ENCODE measurements at places on chromosomes 16 and 17. TPM values are rescaled to one million over a fixed set of nuclear protein-coding genes. Genes with fewer than 3 reads are reported as not detected.
A peak's percentile ranks its signal among the peaks of the same experiment; 100 is the strongest.

- DNase-seq = no peak
Observed at GRCh38 chr17:39393736-39394135, 7.7 kb downstream of the FBXL20 start.

NPIPA8 gene
- total RNA-seq = 0.32 TPM

DNA sequence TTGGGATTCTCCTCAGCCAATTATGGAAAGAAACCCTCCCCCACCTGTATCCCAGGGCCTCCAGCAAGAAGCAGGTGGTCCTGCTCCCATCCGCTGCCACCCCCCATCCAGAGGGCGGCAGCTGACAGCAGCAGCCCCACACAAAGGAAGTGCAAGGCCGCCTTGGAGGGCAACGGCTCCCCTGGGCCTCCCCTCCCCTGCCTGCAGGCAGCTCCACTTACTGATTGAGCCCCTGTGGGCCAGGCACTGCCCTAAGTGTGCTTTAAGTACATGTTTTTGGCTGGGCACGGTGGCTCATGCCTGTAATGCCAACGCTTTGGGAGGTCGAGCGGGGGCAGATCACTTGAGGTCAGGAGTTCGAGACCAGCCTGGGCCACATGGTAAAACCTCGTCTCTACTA, 257.6 kb downstream of the PARN start:
- no peak for DNase-seq

DNA sequence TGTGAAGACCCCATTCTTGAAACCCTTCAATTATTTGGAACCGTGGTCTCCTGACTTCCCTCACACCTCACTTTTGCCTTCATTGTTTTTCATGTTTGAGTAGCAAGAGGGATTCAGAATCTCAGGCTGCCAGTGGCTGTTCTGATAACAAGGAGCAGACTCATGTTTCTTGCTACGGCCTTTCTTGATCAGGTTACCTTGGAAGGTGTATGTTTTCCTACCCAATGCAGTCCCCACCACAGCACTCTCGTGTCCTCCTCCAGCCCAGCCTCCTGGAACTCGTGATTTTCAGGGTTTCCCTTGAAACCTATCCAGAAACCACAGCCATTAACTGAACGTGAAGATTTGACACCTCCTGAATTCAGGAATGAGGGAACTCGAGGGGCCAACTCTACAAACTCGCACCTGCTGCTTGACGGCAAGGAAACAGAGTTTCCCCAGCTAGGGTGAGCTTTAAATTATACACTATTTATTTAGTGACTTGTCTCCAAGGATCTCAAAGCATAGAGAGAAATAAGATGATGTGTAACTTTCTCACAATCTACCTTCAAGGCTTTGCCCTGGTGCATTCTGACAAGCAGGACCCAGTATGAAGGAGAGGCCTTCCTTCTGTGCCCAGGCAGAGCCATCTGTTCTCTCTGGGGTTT, 1.6 kb downstream of the ZFHX3 start:
- DNase-seq = no peak

- peak; percentile 88 for DNase-seq
Observed at GRCh38 chr17:37047631-37048104, 98.9 kb downstream of the AATF start.

GRCh38 chr17:77424585-77425344, 284.0 kb downstream of the SEC14L1 start:
- DNase-seq = peak; percentile 100

GRCh38 chr16:71912534-71913275, 17.4 kb downstream of the IST1 start:
- DNase-seq = no peak

- DNase-seq = no peak
Observed at GRCh38 chr16:16017812-16018211, 68.4 kb downstream of the ABCC1 start.

DNA sequence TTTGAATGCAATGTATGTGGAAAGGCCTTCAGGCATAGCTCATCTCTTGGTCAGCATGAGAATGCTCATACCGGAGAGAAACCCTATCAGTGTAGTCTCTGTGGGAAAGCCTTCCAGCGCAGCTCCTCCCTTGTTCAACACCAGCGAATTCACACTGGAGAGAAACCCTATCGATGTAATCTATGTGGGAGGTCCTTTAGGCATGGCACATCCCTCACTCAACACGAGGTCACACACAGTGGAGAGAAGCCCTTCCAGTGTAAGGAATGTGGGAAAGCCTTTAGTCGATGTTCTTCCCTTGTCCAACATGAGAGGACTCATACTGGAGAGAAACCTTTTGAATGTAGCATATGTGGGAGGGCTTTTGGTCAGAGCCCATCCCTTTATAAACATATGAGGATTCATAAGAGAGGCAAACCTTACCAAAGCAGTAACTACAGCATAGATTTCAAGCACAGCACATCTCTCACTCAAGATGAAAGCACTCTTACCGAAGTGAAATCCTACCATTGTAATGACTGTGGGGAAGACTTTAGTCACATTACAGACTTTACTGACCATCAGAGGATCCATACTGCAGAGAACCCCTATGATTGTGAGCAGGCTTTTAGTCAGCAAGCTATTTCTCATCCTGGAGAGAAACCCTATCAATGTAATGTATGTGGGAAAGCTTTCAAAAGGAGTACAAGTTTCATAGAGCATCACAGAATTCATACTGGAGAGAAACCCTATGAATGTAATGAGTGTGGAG, 24.7 kb downstream of the ZFP90 start:
- no peak for DNase-seq

PLLP gene
- total RNA-seq = not detected

SYNGR2 gene
- 10.6 TPM for total RNA-seq

DNA sequence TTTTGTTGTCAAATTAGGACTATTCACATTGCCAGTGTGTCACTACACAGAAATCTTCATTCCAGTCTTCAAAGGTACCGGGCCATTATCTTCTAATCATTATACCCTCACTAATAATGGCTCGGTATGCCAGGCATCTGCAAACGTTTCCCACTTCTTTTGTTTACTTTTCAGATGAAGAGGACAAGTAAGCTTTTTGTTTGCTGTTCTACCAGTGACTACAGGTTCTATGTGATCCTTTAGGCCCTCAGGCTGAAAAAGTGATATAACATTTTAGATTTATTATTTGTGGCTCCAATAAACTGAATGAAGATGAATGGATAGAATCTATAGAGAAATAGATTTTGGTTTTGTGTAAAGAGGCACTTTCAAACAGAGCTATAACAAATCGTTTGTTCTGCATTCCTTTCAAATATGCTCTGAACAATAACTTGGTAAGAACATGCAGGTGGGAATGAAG, 403 bp upstream of the KRTAP3-1 start:
- DNase-seq = no peak

- DNase-seq = peak; percentile 22
Observed at GRCh38 chr16:23608194-23608593, 12.1 kb upstream of the NDUFAB1 start.

AGRP gene
- not detected for total RNA-seq

- DNase-seq = no peak
Observed at GRCh38 chr17:50618941-50619340, 15.7 kb upstream of the ABCC3 start.

GRCh38 chr16:83206426-83206825, 579.7 kb downstream of the CDH13 start:
- DNase-seq = no peak

DNA sequence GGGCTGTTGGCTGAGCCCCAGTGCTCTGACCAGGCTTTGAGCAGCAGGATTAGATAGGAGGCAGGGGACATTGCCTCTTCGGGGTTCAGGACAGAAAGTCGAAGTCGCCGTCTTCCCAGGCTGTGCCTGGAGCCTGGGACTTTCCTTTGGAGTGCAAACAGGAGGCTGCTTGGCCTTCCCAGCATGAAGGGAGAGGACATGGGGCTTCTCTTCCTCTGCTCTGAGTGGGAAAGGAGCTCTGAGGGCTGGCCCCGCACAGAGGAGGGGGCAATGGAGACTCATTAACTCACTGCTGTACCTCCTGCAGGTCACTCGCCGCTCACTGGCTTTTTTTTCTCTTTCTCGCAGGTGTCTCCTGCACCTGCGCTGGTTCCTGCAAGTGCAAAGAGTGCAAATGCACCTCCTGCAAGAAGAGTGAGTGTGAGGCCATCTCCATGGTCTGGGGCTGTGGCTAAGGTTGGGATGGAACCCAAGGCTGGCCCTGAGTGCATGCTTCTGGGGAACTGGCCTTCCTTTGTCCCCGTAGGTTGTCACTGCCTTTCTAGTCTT, 642 bp downstream of the MT1F start:
- DNase-seq = no peak

GRCh38 chr16:48535831-48536613, 74.0 kb downstream of the N4BP1 start:
- DNase-seq = peak; percentile 86

GRCh38 chr17:40323391-40324381, 14.7 kb downstream of the RARA start:
- DNase-seq = no peak

DNA sequence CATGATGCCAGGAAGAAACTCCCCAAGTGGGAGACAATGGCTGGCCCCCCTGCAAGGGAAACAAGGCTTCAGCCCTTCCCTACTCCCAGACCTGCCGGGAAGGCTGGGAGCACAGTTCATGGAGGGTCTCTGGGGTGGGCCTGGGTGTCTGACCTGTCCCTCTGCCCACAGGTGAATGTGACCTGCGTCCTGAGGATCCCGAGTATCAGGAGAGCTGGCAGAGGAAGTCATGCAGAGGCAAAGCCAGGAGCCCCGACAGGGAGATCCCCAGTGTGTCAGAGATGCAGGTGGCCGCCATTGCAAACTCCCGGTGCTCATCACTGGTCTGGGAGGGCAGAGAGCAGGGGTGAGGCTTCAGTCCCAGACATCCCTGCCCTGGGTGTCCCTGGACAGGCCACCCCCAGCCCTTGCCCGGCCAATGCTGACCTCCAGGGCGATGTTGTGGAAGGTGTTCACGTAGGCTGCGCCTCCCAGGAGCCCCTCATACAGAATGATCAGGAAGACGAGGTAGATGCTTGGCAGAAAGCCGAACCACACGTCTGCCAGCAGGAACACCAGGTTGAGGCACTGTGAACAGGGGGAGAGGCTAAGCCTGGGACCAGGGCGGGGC, 5.3 kb upstream of the NPIPB7 start:
- DNase-seq = no peak

DNA sequence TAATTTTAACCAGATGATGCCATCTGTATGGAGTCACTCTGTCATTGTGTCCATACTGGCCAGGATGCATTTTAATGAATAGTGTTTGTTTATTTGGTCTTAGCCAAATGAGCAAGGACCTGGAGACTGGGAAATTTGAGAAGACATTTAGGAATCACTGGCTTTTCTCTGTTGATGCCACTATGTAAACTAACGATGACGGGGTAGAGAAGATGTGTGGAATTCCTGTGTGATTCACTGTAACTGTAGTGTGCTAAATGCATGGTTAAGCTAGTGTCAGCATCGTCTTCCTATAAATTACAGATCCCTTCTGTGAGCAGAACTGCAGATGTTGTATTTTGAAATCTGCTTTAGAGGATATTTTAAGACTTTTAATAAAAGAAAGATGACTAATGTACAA, 66.6 kb downstream of the NOS2 start:
- DNase-seq = peak; percentile 6

E2F4 gene
- total RNA-seq = 75.1 TPM

DNA sequence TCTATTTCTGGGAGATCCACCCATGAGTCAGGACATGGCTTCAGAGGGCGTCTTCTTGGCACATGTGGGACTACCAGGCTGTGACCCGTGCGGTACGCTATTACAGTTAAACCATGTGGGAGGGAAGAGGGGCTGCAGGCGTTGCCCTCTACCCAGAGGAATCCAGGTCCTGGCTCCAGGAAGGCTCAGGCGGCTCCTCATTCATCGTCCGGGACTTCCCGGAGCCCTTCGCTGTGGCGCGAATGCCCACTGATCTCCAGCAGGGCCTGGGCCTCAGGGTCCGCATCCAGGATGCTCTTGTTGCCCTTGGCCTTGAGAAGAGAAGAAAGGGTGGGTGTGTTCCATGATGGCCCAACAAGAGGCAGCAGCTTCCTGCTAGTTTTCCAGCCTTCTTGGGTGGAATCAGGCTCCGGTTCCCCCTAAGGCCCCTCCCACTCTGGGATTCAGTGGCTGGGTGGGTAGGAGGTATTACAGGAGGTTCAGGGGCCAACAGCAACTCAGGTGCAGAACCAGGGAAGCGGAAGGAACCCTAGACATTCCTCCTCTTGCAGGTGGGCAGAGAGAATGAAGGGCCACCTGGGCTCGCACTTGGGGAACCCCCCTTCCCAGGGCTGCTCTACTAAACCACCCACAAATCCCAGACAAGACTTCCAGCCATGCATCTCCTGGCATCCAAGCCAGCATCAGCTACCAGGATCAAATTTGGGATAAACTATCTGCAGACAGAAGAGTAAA, 24.6 kb downstream of the MEAK7 start:
- DNase-seq = no peak

DNA sequence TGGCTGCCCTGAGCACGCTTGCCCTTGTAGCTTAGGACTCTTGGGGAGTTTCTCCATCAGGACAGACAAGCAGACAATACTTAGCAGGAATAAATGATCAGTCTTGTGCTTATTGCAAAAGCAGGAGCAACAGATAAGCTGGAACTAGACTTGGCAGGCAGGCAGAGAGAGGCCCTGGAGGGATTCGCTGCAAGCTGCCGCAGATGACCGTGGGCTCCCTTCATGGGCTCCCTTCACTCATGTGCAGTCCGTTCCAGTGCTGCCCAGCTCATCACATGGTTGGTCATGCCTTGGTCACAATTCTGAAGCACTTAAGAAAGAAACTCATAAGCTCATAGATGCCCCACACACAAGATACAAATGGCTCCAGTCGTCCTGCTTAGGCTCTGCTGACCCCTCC, 2.4 kb upstream of the SLC5A10 start:
- DNase-seq = peak; percentile 16

DNA sequence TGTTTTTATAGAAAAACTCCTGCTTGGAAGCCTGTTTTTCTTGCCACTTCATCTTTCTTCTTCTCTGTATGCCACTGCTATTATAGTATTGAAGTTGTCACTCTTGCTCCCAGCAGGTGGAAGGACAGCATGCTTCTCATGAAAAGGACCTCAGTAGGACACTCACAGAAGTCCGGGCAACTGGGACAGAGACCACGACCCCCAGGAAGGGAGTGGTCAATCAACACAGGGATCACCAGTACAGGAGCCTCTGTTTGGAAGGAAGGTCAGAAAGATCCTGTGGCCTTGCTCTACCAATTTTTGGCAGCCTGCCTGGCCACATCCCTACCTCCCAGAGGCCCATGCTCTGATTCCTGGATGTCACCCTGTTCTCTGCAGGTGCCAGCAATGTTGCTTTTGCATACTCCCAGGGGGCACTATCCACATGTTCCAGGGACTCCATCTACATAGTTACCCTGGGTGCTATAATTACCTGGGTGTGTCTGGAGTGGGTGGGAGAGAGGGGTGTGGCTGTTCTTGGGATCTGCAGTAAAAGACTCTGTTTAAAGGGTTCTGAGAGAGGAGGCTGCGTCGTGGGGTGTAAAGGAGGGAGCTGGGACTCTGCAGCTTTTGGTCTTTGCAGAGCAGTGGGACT, 13.7 kb upstream of the AKAP10 start:
- no peak for DNase-seq
